AG09319 (cell line): ENCODE measurements at places on chromosomes 13 and 19.

DNA sequence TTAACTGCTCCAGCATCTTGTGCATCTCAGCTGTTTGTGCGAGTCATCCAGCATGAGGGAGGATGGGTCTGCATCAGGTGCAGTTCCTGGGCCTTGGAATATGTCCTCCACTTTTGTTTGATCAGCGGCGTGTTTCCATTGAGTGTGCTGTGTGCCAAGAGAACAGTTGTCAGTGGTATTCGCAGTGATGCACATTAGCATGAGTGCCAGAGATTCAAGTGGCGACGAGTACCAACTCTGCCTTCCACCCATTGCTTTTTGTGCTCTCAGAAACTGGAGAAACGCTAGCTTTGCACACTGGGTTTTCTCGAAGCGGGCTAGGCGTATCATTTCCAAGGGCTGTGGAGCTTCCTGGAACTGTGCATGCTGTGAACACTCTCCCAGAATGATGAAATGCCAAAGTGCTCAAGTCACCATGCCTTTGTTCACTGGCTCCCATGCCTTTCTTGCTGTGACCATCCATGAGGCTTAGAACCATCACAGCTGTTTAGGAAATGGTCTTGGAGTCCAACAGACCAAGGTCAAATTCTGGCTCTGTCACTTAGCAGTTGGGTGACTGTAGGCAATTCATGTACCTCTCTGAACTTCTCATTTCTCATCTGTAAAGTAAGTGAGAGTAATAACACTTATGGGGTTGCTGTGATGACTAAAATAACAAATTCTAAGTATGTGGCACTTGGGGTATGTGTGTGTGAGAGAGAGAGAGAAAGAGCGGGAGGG, 18.4 kb downstream of the LRCH1 start:
- no peak for DNase-seq

GRCh38 chr13:22893204-22893603, 287.6 kb upstream of the SGCG start:
- no peak for DNase-seq

- DNase-seq: no peak
Measured at GRCh38 chr19:38945562-38946228, 15.0 kb downstream of the MRPS12 start.

DNA sequence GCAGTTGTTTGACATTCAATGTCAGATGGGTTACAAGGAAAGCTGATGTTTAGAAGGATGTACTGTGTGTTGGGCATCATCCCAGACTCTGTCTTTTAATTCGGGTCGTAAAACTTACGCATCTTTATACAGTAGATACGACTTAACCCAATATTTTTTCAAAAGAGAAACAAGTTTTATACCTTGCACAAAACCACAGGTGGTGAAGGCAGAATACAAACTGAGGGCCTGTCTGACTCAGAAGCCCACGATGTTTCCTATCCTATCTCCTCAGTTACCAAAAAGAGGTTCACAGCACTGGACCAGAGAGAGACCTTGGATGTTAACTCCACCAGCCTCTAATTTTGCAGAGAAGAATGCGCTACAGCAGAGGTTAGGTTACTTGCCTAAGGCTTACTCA, 477.0 kb downstream of the FOXO1 start:
- no peak for DNase-seq

DNA sequence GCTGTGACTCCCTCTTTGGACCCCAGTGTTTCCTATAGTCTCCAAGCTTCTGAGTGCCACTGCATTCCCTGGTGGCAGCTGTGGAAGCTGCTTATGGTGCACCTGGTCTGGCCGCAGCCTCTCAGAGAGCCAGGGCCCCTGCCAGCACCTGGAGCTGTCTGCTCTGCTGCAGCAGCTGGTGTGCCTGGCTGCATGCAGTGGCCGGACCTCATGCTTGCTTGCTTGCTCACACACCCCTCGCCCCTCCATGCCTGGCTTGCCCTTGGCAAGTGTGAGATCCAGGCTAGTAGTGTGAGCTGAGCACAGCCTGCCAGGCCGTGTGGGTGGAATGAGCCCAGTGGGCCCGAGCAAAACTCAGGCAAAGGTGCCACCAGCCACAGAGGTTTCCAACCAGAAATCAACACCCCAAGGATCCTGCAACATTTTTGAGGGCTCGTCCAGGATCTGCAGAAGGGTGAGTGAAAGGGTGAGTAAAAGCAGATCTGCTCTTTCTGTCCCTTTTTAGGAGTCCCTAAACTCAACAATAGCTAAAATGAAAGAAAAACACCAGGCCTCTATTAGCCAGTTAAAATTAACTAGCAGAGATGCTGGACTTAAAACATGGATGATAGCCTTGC, 7.6 kb upstream of the MLLT1 start:
- DNase-seq: no peak
